ENCODE measurements at places on chromosomes 5 and 9. TPM values are rescaled to one million over a fixed set of nuclear protein-coding genes. Genes with fewer than 3 reads are reported as not detected.

Gene TAF1L
- not detected for total RNA-seq

Gene MACROH2A1
- total RNA-seq, result 103 TPM

Gene GABRA6
- total RNA-seq, result not detected

Gene IRGM
- total RNA-seq, result not detected

Gene ECSCR
- 20.9 TPM for total RNA-seq

Gene STKLD1
- not detected for total RNA-seq

Gene SH2D3C
- total RNA-seq, result 18.2 TPM

Gene JADE2
- total RNA-seq, result 26.3 TPM

DNA sequence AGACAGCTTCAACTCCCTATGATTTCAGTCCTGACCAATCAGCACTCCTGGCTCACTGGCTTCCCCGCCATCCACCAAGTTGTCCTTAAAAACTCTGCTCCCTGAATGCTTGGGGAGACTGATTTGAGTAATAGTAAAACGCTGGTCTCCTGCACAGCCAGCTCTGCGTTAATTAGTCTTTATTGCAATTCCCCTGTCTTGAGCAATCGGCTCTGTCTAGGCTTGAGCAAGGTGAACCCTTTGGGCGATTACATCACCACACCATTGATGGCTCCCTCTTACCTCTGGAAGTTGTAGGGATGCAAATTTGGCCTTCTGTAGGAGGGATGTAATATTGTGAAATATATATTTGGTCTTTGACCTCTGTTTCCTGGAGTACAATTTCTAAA is 2.9 kb upstream of the SLC23A1 start:
- no peaks in the 10 kb centered on the region for H3K36me3 ChIP-seq
- H3K4me1 ChIP-seq, result peaks cover 46% of the 10 kb centered on the region
- H3K27me3 ChIP-seq, result no peaks in the 10 kb centered on the region
- H3K4me3 ChIP-seq, result no peak overlapping the region

DNA sequence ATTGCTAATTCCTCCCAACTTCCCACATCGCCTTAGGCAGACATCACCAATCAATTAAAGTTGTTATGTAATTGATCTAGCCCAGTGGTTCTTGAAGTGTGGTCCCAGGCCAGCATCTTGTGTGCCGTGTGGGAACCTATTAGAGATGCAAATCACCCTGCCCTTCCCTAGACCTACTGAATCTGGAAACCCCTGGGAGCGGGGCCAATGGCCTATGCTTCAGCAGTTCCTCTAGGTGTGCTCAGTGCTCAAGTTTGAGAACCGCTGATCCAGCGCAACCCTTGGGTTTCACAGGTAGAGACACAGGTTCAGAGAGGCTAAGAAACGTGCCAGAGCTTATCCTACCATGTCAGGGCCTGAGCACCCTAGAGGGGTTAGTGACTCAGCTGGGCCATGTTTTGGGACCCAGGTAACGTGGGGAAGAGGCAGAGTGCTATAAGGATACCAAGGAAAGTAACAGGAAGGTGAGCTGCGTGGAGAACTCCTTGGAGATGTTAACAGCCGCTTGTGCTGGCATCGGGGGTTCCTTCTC is 4.4 kb downstream of the SLC34A1 start:
- H3K36me3 ChIP-seq, result no peaks in the 10 kb centered on the region
- peaks cover 69% of the 10 kb centered on the region for H3K27me3 ChIP-seq
- peaks cover 7% of the 10 kb centered on the region for H3K4me1 ChIP-seq
- no peak for DNase-seq
- H3K27ac ChIP-seq, result no peak overlapping the region
- no peak overlapping the region for H3K4me3 ChIP-seq

DNA sequence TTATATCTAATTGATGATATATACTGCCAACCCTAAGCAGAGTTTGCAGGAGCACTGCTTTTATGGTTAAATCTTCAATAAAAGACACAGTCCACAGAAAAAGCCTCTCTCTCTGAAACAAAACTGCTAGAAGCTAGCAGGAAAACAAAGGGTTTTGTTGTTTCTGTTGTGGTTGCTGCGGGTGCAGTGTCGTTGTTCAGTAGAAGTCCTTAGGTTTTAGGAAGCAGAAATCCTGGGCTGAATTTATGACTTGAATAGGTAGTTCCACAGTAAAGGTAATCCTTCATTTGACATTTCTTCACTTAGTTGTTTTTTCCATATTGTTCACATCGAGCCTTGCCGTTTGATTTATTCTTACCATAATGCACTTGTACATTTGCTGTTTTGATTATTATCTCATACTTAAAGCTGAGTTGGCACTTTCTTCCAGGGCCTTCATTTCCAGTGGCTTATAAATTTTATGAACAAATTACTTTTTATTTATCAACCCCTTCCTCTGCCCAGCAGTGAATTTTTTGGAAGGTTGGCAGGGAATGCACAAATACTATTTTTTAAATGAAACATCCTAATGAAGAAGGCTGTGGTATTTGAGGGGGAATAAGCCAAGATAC is 209.6 kb upstream of the SLC30A5 start:
- no peak for DNase-seq
- no peaks in the 10 kb centered on the region for H3K4me1 ChIP-seq
- no peaks in the 10 kb centered on the region for H3K36me3 ChIP-seq
- no peak overlapping the region for H3K4me3 ChIP-seq
- H3K27me3 ChIP-seq, result no peaks in the 10 kb centered on the region

GRCh38 chr5:155735388-155735787 is 591.6 kb upstream of the SGCD start:
- peak overlapping the region; percentile 93 for H3K27ac ChIP-seq
- DNase-seq, result peak; percentile 77
- H3K4me3 ChIP-seq, result no peak overlapping the region
- H3K4me1 ChIP-seq, result peaks cover 58% of the 10 kb centered on the region
- no peaks in the 10 kb centered on the region for H3K36me3 ChIP-seq

GRCh38 chr9:76227156-76227555 is 167.1 kb downstream of the RFK start:
- H3K27ac ChIP-seq, result peak overlapping the region; percentile 47
- H3K27me3 ChIP-seq, result no peaks in the 10 kb centered on the region
- no peak for DNase-seq
- H3K36me3 ChIP-seq, result no peaks in the 10 kb centered on the region
- no peaks in the 10 kb centered on the region for H3K4me1 ChIP-seq

GRCh38 chr5:142319560-142320429 is 5.0 kb downstream of the SPRY4 start:
- H3K4me3 ChIP-seq, result peak overlapping the region; percentile 96
- peaks cover 92% of the 10 kb centered on the region for H3K4me1 ChIP-seq
- peak overlapping the region; percentile 98 for H3K27ac ChIP-seq
- DNase-seq, result no peak
- no peaks in the 10 kb centered on the region for H3K36me3 ChIP-seq
- H3K27me3 ChIP-seq, result peaks cover 15% of the 10 kb centered on the region

- no peaks in the 10 kb centered on the region for H3K27me3 ChIP-seq
- peaks cover 35% of the 10 kb centered on the region for H3K4me1 ChIP-seq
- H3K36me3 ChIP-seq, result no peaks in the 10 kb centered on the region
These were observed 88.6 kb downstream of the GNAQ start for GRCh38 chr9:77943057-77943456.

DNA sequence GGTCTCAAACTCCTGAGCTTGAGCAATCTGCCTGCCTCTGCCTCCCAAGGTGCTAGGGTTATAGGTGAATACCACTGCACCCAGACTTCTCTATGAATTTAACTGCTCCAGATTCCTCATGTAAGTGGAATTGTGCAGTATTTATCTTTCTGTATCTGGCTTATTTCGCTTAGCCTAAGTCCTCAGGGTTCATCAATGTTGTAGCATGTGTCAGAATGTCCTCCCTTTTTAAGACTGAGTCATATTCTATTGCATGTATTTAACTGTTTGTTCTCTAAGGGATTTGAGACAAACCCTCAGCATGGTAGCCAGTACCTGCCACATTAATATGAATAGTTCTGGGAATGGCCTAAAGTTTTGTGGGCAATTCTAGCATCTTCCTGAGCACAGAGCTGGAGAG is 53.9 kb upstream of the TUT7 start:
- peaks cover 21% of the 10 kb centered on the region for H3K4me1 ChIP-seq
- no peak overlapping the region for H3K27ac ChIP-seq
- H3K27me3 ChIP-seq, result peaks cover 10% of the 10 kb centered on the region
- no peak overlapping the region for H3K4me3 ChIP-seq

- H3K27me3 ChIP-seq, result peaks cover 78% of the 10 kb centered on the region
- no peaks in the 10 kb centered on the region for H3K4me1 ChIP-seq
These were observed 7.5 kb upstream of the EGFLAM start for GRCh38 chr5:38250763-38251448.

DNA sequence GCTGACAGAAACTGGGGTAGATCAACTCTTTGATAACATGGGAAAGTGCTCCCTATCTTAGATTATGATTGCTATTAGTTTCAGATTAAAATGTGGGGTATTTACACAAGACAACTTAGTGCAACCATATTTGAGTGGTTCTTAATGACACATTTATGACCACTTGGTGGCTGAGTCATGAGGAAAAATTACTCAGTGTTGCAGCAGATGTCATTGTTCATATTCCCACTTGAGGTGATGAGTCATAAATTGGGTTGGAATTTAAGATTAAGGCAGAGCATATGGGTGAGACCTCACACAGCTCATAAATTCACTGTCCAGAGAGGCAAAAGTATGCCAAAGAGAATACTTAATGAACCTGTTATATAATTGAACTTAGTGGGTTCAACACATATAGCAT is 408.3 kb downstream of the DMRT2 start:
- H3K4me3 ChIP-seq, result no peak overlapping the region
- no peaks in the 10 kb centered on the region for H3K27me3 ChIP-seq
- H3K27ac ChIP-seq, result no peak overlapping the region

DNA sequence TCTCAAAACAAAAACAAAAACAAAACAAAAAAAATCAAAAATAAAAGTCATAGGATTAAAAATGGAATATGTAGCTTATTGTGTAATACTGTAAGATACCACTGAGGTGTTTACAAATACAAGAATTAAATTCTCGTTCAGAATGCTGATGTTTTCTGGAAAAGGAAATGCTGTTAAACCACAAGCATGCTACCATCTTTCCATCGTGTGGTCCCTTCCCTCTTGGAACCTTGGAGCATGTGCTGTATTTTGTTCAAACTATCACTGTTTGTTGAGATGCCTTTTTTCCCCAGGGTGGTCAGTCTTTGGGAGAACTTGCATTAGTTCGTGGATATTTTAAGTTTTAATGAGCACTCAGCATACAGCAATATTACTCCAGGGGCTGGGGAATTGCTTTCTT is 39.7 kb downstream of the SUB1 start:
- H3K27ac ChIP-seq, result no peak overlapping the region
- no peak overlapping the region for H3K4me3 ChIP-seq
- peaks cover 24% of the 10 kb centered on the region for H3K4me1 ChIP-seq

DNA sequence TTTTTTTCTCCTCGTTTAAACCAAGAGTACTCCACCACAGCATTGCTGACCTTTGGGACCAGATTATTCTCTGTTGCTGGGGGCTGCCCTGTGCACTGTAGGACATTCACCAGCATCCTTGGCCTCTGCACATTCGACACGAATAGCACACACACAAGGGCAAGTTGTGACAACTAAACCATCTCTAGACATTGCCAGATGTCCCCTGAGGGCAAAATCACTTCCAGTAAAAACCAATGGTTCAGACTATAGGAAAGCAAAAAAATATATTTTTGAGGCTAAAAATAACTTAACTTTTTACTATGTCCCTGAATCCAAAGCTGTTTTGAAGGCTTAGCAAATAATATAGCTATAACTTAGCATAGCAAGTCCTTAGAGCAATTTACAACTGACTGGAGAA is 65.9 kb downstream of the SEMA5A start:
- H3K4me1 ChIP-seq, result peaks cover 5% of the 10 kb centered on the region
- H3K27ac ChIP-seq, result no peak overlapping the region
- peaks cover 7% of the 10 kb centered on the region for H3K36me3 ChIP-seq
- no peak for DNase-seq

DNA sequence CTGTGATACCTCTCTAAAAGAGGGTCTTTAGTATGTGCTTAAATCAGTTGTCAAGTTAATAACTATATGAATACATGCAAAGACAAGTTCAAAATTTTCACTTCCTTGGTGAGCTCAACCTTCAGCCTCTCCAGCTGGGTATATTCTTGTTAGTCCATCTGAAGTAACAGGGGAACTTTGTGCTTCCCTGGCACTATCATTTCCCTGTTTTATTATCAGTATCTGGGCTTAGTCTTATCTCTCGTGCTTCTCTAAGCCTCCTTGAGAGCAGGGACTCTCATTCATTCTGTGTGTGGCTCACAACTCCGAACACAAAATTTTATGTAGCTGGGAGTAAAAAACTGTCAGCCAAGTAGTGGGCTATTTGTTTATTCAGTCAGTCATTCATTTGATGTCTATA is 175.9 kb upstream of the MAP3K1 start:
- DNase-seq, result no peak
- H3K4me1 ChIP-seq, result no peaks in the 10 kb centered on the region
- H3K36me3 ChIP-seq, result no peaks in the 10 kb centered on the region
- H3K27me3 ChIP-seq, result no peaks in the 10 kb centered on the region
- no peak overlapping the region for H3K4me3 ChIP-seq

DNA sequence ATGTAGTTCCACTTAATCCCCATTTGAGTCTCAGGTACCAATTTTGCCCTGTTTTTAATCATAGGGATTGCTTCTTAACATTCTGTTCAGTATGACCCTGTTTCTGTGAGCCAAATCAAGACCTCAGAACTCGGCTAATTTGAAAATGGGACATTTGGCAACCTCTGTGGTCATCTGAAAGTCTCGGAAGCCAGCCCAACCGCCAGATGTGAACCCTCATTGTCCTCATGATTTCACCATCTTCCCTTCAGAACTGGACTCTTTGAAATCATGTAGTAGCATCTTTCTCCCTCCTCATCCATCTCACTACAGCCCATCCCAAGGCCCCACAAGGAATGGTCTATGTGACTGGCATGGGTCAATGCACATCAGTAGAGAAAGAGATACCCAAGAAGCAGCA is 88.9 kb downstream of the S1PR3 start:
- H3K36me3 ChIP-seq, result no peaks in the 10 kb centered on the region
- no peak overlapping the region for H3K4me3 ChIP-seq
- H3K27ac ChIP-seq, result peak overlapping the region; percentile 63

- no peak overlapping the region for H3K27ac ChIP-seq
- no peaks in the 10 kb centered on the region for H3K27me3 ChIP-seq
- no peak for DNase-seq
- H3K4me1 ChIP-seq, result no peaks in the 10 kb centered on the region
- H3K36me3 ChIP-seq, result no peaks in the 10 kb centered on the region
These were observed 100.3 kb downstream of the PPP2R2B start for GRCh38 chr5:146778261-146778660.

- no peaks in the 10 kb centered on the region for H3K4me1 ChIP-seq
- no peak for DNase-seq
- no peaks in the 10 kb centered on the region for H3K27me3 ChIP-seq
- H3K27ac ChIP-seq, result no peak overlapping the region
- no peak overlapping the region for H3K4me3 ChIP-seq
These were observed 412.1 kb upstream of the CDH10 start for GRCh38 chr5:25056836-25057235.

DNA sequence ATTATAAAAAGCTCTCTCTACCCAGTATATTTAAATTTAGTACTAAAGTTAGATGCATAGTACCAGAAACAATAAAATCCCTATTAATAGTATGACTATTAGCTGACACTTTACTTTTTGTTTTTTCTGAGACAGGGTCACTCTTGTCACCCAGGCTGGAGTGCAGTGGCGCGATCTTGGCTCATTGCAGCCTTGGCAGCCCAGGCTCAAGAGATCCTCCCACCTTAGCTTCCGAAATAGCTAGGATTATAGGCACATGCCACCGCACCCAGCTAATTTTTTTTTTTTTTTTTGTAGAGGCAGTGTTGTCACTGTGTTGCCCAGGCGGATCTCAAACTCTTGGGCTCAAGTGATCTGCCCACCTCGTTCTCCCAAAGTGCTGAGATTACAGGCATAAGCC is 8.0 kb downstream of the CCNG1 start:
- no peaks in the 10 kb centered on the region for H3K27me3 ChIP-seq
- H3K4me1 ChIP-seq, result peaks cover 33% of the 10 kb centered on the region
- DNase-seq, result no peak

- H3K4me3 ChIP-seq, result no peak overlapping the region
- no peak for DNase-seq
- H3K27ac ChIP-seq, result no peak overlapping the region
These were observed 486.8 kb downstream of the PSAT1 start for GRCh38 chr9:78783743-78784142.
